Activated T-helper 2 cell treated with anti-CD3 and anti-CD28 coated beads, Interferon-gamma antibody, Interleukin-2, Interleukin-4, amounts not matched to agents 10 μg/mL and 5 μg/mL and 100 μg/mL, durations not matched to agents 14 hours and 24 hours and 36 hours (primary cell): ENCODE measurements at places on chromosomes 5 and 9.

DNA sequence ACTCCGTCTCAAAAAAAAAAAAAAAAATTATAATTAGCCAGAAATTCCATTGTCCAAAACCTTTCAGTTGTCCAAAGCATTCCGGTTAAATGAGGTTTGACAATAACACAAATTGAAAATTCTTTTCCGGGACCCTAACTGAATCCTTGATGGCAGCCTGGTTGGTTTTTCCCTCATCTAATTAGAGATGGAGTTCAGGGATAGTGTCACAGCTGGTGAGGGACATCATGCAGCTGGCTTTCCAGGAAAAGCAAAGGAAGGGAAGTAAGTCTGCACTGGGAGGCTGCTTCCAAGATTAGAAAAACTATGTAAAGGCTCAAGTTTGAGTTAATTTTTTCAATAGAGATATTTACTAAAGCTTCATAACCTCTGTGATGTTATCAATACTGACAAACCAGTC lies 195.4 kb downstream of the ADAMTS12 start:
- DNase-seq, result no peak

DNA sequence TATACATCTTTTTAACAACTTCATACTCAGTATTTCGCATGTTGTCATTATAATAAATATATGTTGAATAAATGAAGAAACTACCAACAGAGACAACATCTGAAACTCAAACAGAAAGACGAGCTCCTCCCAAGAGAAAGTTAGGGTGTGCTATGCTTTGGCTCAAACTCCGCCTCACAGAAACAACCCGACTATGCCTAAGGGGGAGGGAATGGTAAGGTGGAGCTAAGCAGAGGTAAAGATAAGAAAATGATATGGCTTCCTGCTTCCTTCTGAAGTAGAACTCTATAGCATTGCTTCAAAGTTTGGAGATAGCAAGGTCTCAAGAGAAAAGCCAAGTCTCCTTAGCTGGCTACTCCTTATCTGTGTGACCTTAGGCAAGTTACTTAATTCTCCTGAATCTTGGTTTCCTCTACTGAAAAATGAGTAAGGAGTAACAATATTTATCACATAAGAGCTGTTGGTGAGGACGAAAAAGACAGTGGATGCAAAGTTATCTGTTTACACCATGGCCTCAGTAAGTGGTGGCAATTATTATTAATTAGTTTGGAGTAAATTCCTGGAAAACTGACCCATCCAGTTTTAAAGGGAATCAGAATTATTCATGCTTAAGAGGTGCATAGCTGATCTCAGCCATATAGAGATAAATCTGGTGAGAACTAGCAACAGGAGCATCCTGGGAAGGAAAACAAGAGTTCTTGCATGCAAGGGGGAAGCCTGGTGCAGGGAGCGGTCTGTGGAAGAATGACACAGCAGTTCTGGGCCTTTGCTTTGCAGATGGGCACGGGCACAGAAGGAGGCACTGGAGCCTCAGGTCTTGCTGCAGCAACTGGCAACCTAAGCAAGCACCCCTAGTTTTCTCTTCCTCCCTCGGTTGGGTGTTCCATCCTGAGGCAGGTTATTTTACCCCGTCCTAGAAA lies 73.3 kb downstream of the GLIS3 start:
- DNase-seq, result no peak

DNA sequence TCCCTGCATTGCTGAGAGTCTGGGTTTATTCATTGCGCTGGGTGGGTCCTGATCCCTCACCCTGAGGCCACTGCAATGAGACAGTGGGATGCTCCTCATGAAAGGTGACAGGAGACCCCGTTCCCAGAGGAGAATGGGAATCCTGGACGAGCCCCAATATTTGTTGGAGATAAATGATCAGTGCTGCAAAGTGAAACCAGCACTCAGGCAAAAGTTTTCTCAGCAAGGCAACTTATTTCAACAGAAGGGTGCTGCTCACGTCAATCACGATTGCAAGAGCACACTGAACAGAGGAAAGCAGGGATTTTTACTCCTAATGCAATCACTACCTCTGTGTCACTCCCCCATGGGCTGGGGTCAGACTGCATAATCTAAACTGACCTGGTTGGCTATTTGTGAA lies 110.2 kb upstream of the MAMDC2 start:
- DNase-seq, result no peak

DNA sequence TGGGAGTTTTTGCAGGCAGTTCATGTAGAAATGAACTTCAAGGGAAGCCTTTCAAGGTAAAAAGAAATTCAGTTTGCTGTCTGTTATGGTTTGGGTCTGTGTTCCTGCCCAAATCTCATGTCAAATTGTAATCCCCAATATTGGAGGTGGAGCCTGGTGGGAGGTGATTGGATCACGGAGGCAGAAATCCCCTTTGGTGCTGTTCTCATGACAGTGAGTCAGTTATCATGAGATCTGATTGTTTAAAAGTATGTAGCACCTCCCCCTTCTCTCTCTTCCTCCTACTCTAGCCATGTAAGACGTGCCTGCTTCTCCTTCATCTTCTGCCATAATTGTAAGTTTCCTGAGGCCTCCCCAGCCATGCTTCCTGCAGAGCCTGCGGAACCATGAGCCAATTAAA lies 341.4 kb downstream of the ARHGEF28 start:
- DNase-seq, result no peak

GRCh38 chr5:132501961-132502931 lies 11.7 kb upstream of the IRF1 start:
- no peak for DNase-seq

DNA sequence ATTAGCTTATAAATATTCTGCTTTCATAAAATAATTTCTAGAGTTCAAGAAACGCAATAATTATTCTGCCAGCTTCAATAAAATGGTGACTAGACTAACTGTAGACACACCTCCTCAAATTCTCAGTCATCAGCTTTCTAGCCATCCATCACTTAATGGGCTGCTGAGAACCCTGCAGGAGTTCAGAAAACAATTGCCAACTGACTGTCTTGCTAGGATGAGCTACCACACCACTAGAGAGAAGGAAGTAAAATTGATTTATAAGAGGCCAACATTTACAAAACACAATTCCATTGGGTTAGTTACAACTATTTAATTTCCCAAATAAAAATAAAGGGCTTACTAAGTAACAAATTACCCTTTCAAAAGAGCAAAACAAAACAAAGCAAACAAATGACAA lies 126.5 kb upstream of the PAPPA start:
- no peak for DNase-seq

GRCh38 chr5:59130431-59130830 lies 547.6 kb downstream of the RAB3C start:
- no peak for DNase-seq

DNA sequence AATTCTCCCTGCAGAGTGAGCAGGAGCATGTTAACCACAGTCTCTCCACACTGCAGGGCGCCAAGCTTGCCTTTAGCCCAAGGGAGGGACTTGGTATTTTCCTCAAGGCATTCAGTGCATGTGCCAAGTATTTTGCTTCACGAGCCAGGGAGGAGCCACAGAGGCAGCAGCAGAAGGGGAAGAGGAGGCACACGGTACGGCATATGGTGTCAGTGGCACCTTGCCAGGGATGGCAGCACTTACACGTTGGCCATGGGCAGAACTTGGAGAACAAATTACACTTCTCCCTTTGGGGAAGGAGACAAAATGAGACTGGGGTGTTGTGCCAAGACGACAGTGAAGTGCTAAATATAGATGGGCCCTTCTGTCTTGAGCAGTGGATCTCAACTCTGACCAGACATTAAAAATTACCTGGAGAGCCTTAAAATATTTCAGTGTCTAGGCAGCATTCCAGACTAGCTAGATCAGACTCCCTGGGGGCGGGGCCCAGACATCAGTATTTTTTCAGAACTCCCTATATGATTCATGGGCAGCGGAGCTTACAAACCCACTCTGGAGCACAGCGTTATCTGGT lies 155.8 kb downstream of the DRD1 start:
- DNase-seq, result no peak

- DNase-seq, result no peak
Observed at GRCh38 chr5:65818592-65818991, 96.6 kb downstream of the NLN start.

- DNase-seq, result no peak
Observed at GRCh38 chr9:130022566-130023143, 20.3 kb downstream of the FNBP1 start.

GRCh38 chr9:120916991-120917880 lies 9.4 kb downstream of the TRAF1 start:
- DNase-seq, result no peak

- DNase-seq, result no peak
Observed at GRCh38 chr5:159705948-159706347, 210.3 kb upstream of the ADRA1B start.

GRCh38 chr9:133419005-133419404 lies 1.2 kb upstream of the REXO4 start:
- DNase-seq, result no peak

- DNase-seq, result no peak
Observed at GRCh38 chr9:15977438-15977837, 424.6 kb downstream of the CCDC171 start.

GRCh38 chr9:29290516-29290915 lies 1717.2 kb upstream of the C9orf72 start:
- DNase-seq, result no peak

GRCh38 chr5:61123145-61123544 lies 39.1 kb downstream of the SMIM15 start:
- no peak for DNase-seq

DNA sequence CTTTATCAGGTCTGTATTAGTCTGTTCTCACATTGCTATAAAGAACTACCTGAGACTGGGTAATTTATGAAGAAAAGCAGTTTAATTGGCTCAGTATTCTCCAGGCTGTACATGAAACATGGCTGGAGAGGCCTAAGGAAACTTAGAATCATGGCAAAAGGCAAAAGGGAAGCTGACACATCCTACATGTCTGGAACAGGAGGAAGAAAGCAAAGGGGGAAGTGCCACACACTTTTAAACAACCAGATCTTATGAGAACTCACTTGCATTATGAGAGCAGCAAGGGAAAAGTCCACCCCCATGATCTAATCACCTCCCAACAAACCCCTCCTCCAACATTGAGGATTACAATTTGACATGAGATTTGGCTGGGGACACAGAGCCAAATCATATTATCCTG lies 132.1 kb downstream of the PCSK1 start:
- no peak for DNase-seq

GRCh38 chr9:33742051-33742450 lies 53.3 kb upstream of the PRSS3 start:
- no peak for DNase-seq

- DNase-seq, result no peak
Observed at GRCh38 chr9:20582150-20582549, 40.1 kb downstream of the MLLT3 start.

- no peak for DNase-seq
Observed at GRCh38 chr5:140806834-140807775, at the start of gene PCDHA4. TSS of gene PCDHA4 (plus strand) at chr5:140807068.

- no peak for DNase-seq
Observed at GRCh38 chr5:140148508-140148907, 22.8 kb downstream of the IGIP start.

DNA sequence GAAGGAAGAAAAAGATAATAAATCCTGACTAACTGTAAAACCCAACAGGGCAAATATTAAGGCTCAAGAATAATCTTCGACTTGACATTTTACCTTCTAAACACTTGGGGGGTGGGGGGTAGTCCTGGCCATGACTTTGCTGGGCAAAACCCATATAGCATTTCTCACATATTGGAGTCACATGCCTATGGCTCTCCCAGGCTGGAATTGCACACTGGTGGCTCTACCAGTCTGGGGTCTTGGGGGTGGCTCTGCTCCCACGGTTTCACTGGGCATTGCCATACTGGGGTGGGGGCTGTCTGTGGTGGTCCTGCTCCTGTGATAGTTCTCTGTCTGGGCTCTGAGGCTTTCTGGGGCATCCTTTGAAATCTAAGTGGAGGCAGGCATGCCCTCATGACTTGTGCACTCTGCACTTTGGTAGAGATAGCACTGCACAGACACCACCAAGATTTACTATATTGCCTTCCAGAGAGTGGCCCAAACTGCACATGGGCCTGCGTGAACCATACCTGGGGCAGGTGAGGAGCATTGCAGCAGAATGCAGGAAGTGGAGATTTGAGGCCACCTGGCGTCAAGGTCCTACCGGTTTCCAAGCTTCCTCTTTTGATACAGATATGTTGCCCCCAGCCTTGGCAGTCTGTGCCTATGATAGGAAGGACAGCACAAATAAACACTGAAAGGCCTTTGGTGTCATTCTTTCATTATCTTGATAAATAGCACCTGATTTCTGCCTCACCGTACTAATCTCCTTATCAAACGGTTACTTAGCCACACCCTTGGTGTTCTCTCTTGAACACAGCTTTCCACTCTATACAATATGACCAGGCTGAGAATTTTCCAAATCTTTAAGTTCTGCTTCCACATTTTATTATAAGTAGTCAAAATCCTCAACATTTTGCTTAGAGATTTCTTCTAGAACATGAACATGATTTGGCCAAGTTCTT lies 29.8 kb downstream of the BAAT start:
- DNase-seq, result no peak

- DNase-seq, result no peak
Observed at GRCh38 chr9:126532019-126532462, 81.7 kb upstream of the LMX1B start.

DNA sequence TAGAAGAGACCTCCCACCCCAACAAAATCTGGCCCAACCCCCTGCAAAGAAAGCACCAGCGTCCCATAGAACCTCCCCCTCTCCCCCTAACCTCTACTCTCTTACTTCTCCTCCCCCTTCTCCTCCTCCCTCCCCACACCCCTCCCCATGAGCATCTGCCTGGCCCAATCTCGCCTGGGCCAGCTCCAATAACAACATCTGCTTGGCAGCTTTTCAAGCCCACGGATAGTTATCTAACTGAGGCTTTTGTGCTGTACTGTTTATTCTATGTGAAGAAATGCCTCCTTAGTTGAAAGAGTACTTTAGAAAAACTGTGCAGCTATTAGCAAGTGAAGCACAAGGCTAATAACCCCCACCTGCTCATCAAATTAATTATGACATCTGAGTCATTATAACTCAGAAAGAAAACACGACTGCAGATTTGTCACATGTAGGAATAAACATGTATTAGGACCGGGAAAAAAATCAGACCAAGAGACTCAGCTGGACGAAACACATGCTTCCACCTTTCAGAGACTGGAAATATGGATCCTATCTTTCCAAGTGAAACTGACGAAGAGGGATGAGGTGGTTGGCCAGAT lies 42.8 kb downstream of the NFIB start:
- DNase-seq, result no peak

- no peak for DNase-seq
Observed at GRCh38 chr5:69042500-69042899, 51.3 kb upstream of the SLC30A5 start.

GRCh38 chr9:95670122-95670521 lies 153.4 kb upstream of the PTCH1 start:
- DNase-seq, result no peak

GRCh38 chr5:66494437-66494836 lies 101.8 kb upstream of the MAST4 start:
- no peak for DNase-seq

GRCh38 chr9:117916291-117916690 lies 212.1 kb downstream of the TLR4 start:
- no peak for DNase-seq

GRCh38 chr9:22040760-22041159 lies 31.7 kb upstream of the CDKN2B start:
- DNase-seq, result no peak
